ENCODE measurements at places on chromosomes 4 and X.
A peak's percentile ranks its signal among the peaks of the same experiment; 100 is the strongest.

DNA sequence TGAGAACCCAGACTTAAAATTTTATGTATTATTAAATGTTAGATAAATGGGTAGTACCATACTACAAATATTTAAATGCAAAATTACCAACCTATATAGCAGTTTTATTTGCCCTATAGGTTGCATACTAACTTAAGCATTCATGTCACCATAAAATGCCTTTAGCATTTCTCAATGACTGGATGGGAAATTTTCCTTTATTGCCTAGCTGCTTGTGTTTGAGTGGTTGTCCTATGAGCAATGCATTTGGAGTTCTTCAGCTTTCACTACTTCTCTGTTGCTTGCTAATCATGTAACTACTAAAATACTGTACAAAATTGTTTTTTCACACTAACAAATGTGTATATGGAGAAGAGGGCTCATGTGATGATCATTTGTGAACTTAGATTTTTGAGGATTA lies 44.2 kb upstream of the CEP135 start:
- no peak overlapping the region for H3K4me3 ChIP-seq
- no peak overlapping the region for H3K27ac ChIP-seq
- no peak for DNase-seq
- H3K27me3 ChIP-seq, result no peaks in the 10 kb centered on the region

GRCh38 chr4:107693132-107693531 lies 26.9 kb downstream of the PAPSS1 start:
- H3K4me3 ChIP-seq, result no peak overlapping the region
- H3K36me3 ChIP-seq, result no peaks in the 10 kb centered on the region
- H3K27ac ChIP-seq, result no peak overlapping the region
- no peaks in the 10 kb centered on the region for H3K4me1 ChIP-seq
- H3K27me3 ChIP-seq, result no peaks in the 10 kb centered on the region

DNA sequence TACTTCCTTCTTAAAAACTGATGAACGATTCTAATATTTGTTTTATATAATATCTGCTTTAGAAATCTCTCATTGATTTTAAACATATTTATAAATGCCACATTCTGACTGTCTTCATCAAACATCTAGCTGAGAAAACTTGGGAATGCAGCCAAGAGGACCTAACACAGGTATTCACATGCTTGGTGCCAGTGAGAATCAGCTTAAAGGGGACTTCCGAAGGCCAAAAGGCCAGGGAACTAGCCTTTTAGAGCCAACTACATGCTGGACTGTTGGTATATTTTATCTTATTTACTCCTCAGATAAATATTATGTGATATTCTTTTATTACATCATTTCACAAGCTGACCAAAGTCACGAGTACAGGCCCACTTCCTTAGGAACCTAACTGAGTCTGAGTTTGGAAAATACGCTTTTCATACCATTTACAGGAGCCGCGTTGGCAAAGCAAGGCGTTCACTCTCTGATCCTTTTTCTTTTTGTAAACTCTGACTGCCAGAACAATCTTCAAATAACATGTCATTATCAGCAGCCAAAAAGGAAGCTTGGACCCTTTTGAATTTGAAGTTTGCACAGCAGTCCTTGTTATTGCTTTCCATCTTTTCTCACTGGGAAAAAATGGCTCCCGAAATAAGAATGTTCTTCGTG lies 41.1 kb upstream of the PDLIM3 start:
- DNase-seq, result no peak
- no peaks in the 10 kb centered on the region for H3K36me3 ChIP-seq
- H3K4me3 ChIP-seq, result no peak overlapping the region
- H3K27me3 ChIP-seq, result no peaks in the 10 kb centered on the region

DNA sequence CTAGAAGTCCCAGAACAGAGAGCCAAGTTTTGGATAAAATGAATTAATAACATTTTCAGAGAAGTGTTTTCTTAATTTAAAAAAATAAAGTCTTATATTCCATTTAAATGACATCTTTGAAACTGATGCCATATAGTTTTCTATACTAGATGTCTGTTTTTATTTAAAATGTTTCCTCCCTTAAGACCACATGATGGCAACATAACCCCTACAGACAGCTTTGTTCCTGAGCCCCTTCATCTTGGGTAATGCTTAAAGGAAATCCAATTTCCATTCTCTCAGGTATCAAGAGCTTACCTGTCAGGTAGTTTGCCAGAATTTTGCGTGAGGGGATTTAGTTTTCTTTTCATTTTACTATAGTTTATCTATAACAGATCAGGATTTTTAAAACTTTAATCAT lies 181.4 kb upstream of the UGT8 start:
- H3K36me3 ChIP-seq, result no peaks in the 10 kb centered on the region
- DNase-seq, result no peak
- H3K4me3 ChIP-seq, result no peak overlapping the region
- no peak overlapping the region for H3K27ac ChIP-seq
- H3K27me3 ChIP-seq, result no peaks in the 10 kb centered on the region
- no peaks in the 10 kb centered on the region for H3K4me1 ChIP-seq

DNA sequence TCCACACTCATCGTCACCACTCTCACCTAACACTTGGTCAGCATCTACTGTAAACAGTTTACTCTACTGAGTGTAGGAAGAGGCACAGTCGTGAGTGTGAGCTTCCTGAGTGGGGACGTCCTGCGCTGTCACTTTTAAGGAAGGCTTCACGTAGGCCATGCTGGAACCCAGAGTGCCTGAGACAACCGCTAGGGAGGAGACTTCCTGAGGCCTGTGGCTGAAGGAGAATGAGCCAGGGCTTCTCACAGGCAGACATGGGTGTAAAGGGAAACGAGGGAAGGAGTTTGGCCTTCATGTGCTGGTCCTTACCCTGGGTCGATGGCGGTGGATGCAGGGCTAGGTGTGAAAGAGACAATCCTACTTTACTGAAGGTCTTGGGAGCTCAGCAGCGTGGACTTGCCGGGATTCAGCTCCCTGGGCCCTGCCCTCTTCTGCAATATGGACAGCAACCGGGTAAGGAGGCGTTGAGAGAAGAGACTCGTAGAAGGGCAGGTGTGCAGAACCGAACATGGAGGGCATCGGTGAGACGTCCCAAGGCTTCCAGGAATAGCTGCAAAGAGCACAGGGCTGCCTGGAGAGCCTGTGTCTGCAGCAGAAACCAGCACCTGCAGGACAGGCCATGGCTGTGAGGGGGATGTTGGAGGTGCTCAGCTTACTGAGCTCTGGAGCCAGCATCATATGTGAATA lies 48.7 kb upstream of the TLR3 start:
- no peaks in the 10 kb centered on the region for H3K27me3 ChIP-seq
- peaks cover 3% of the 10 kb centered on the region for H3K4me1 ChIP-seq
- no peak for DNase-seq
- no peak overlapping the region for H3K27ac ChIP-seq
- H3K36me3 ChIP-seq, result no peaks in the 10 kb centered on the region

GRCh38 chr4:150235808-150236271 lies 157.6 kb downstream of the DCLK2 start:
- DNase-seq, result no peak
- no peaks in the 10 kb centered on the region for H3K4me1 ChIP-seq
- no peak overlapping the region for H3K4me3 ChIP-seq
- no peaks in the 10 kb centered on the region for H3K27me3 ChIP-seq
- H3K36me3 ChIP-seq, result no peaks in the 10 kb centered on the region

GRCh38 chr4:37737466-37737865 lies 51.3 kb upstream of the RELL1 start:
- DNase-seq, result no peak
- no peak overlapping the region for H3K4me3 ChIP-seq
- H3K36me3 ChIP-seq, result no peaks in the 10 kb centered on the region
- no peaks in the 10 kb centered on the region for H3K27me3 ChIP-seq

DNA sequence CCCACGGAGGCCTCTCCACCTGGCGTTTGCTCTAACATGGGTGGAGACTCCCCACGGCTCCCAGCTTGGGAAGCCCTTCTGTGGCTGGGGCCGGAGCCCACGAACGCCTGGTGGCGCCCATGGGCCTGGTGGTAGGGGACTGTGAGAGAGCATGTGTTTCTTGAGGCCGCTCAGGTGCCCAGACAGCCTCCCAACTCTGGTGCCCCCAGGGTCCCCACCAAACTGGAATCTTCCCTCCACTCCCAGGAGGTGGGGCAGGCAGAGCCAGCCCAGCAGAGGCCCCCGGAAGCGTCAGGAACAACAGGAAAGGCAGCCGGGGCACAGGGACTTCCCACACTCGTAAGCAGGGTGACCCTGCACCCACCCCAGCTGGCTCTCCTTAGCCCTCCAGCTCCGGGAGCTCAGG lies 33.3 kb upstream of the FGFR3 start:
- no peak overlapping the region for H3K27ac ChIP-seq
- H3K4me1 ChIP-seq, result peaks cover 2% of the 10 kb centered on the region
- H3K4me3 ChIP-seq, result no peak overlapping the region
- no peaks in the 10 kb centered on the region for H3K27me3 ChIP-seq
- no peak for DNase-seq
- H3K36me3 ChIP-seq, result no peaks in the 10 kb centered on the region

- H3K27ac ChIP-seq, result no peak overlapping the region
- no peak overlapping the region for H3K4me3 ChIP-seq
- no peaks in the 10 kb centered on the region for H3K36me3 ChIP-seq
- no peaks in the 10 kb centered on the region for H3K4me1 ChIP-seq
Measured at GRCh38 chr4:167613381-167613780, 379.1 kb upstream of the SPOCK3 start.

DNA sequence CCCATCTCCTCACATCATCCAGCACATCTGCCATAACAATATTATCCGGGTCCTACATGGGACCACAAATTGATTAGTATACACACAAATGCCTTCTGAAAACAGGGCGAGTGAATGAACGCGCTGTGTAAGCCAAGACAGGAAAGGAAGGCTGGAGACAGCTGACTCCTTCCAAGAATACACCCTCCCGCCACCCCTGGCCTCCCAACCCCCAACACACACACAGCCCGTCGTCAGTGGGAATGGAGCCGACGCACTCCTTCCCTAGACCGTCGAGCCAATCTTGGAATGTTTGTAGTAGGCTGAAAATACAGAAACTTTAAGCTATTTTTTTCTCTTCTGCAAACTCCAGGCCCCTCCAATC lies 319 bp upstream of the MAGEH1 start:
- no peaks in the 10 kb centered on the region for H3K36me3 ChIP-seq
- H3K4me1 ChIP-seq, result no peaks in the 10 kb centered on the region
- peak overlapping the region; percentile 75 for H3K4me3 ChIP-seq
- no peaks in the 10 kb centered on the region for H3K27me3 ChIP-seq
- DNase-seq, result no peak
- H3K27ac ChIP-seq, result peak overlapping the region; percentile 41

DNA sequence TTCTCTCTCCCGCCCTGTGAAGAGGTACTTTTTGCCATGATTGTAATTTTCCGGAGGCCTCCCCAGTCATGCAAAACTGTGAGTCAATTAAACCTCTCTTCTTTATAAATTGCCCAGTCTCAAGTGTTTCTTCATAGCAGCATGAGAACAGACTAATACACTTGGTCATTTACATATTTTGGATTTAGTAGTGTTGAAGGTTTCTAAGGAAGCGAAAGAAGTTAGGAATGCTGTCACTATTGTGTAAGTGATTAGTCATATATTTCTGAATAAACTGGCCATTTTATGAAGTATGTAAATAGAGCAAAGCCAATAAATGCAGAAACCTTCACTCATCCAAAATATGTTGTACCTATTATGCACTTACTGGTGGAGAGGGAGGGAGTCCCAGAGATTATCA lies 34.4 kb upstream of the GK2 start:
- no peaks in the 10 kb centered on the region for H3K36me3 ChIP-seq
- no peak overlapping the region for H3K4me3 ChIP-seq
- no peaks in the 10 kb centered on the region for H3K27me3 ChIP-seq
